ENCODE measurements at places on chromosomes 4 and X.

- peak; percentile 34 for DNase-seq
These were observed 26.8 kb downstream of the PRPS1 start for GRCh38 chrX:107654872-107655761.

DNA sequence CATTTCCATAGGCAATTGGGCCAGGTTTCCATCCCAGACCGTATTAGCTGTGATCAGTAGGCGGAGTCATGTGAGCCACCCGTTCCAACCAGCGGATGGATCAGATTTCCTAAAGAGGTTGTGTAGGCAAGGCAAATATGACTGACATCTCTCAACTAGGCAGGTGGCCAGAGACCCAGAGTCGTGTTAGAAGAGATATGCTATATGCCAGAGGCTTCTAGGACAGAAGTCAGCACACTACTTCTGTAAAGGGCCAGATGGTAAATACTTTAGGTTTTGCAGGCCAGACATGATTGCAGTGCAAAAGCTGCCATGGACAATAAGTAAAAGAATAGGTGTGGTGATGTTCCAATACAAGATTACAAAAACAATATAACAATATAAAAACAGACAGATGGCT, 788.4 kb downstream of the RPA4 start:
- DNase-seq, result no peak

DNA sequence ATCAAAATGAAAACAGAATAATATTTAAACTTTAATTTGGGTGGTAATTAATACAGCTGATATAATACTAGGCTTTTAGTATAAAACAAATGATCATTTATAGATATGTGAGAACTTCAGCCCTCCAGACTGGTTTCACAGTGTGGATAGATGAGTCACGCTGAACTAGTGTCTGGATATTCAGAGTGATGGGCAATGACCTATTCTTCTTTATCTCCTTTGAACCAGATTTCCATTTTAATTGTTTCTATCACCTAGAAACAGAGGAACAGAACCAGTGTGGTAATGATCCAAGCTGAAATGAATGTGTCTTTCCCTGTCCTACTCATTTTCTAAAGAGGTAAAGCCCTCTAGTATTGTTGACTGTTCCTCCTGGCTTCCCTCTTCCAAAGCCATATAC, 155.2 kb upstream of the GK2 start:
- no peak for DNase-seq

DNA sequence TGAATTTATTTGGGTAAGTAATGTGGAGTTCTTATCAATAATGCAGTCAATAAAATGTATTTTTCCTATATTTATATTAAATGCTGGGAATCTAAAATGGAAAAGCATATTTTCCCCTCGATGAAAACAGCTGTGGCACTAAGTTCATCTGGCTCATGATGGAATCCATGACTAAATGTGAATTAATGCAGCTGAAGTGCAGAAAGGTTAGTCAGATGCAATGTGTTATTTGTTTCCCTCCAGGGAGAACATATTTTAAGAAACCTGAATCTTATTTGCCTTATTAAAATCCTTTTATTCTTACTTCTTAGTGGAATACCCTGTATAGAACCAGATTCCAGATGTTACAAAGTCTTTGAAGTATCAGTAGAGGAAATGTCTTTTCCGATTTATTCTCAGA, 247.9 kb downstream of the ARHGAP24 start:
- DNase-seq, result no peak

DNA sequence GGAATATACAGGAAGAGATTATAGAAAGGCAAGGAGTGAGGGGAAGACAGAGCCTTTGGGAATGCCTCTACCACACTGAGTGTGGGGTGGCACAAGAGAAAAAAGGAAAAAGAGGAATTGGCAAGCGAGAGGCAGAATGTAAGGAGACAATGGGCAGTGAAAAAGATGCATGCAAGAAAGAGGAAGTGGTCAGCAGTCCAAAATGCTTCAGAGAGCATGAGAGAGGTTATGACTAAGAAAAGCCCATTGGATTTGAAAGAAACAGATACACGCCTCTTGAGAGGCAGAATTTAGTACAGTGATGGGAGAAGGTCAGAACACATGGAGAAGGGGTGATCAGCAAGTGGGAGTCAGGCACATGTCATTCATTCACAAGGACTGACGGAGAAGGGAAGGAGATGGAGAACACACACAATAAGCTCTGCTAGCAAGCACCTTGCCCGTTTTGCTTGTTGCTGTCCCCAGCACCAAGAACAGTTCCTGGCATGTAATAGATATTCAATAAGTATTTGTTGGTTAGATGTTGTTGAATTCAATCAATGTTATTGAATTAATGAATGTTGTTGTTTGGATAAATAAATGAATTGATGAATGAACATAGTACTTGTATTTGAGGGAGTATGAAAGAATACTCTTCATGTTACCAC, 6.3 kb downstream of the DCHS2 start:
- DNase-seq, result no peak

DNA sequence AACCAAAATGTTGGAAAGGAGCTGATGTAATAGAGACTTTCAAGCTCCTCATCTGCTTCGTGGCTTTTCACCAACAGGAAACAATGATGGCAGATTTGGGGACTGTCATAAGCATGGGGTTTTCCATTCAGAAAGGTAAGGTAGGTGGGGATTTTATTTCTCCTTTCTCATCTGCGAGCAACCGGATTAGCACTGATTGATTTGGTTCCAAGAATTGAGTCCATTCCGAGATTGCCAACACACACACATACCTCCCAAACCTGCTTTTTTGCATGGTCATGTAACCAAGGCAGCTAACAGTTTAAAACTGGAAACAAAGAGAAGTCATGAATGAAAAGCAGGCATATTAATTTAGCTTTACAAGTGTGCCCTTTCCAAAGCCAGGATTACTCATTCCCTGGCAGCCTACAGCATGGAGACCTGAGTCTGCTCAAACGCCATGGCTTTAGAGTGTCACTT, 63.0 kb upstream of the LNX1 start:
- no peak for DNase-seq

- no peak for DNase-seq
These were observed 125.2 kb downstream of the GUCY2F start for GRCh38 chrX:109356684-109357083.

- DNase-seq, result no peak
These were observed 231.4 kb upstream of the ANKRD50 start for GRCh38 chr4:124943938-124944337.

- DNase-seq, result peak; percentile 5
These were observed 44.5 kb downstream of the TRIM2 start for GRCh38 chr4:153248641-153249198.

DNA sequence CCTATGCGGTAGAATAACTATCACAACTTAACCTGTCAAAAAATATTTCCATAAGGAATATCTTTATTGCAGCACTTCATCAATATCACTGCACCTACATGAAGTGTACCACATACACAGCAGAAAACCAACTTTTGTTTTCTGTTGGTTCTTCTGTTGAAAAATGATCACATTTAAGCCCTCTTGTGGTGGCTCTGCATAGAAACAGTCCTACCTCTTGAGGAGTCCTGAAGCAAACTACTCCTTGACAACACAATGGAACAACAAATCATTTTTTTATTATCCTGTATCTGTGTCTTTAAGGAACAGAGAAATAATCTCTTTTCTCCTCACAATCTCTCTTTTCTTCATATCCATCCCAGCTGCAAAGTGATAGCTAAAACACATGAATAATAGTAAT, 39.8 kb upstream of the ATOH1 start:
- DNase-seq, result no peak

GRCh38 chrX:45623266-45623665, 422.6 kb upstream of the DIPK2B start:
- DNase-seq, result no peak

GRCh38 chr4:67749286-67749685, 4.9 kb downstream of the GNRHR start:
- no peak for DNase-seq

GRCh38 chr4:32775049-32775448, 2054.9 kb downstream of the PCDH7 start:
- no peak for DNase-seq

DNA sequence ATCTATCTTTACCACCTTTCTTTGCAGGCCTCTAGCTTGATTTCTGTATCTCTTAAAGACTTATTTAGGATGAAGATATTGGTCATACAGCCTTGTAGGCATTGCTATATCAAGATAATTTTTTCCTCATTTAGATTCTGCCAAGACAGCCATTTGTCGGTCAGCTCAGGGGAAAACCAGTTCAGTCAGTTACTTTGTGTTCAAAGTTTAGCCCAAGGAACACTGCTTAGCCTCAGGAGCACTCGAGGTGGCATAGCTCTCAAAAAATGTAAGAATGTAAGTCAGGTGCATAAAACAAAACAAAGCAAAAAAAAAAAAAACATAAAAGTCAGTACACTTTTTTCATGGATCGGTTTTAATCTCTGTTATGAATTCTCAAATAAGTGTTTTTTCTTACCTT, 43.4 kb downstream of the NRK start:
- DNase-seq, result no peak

DNA sequence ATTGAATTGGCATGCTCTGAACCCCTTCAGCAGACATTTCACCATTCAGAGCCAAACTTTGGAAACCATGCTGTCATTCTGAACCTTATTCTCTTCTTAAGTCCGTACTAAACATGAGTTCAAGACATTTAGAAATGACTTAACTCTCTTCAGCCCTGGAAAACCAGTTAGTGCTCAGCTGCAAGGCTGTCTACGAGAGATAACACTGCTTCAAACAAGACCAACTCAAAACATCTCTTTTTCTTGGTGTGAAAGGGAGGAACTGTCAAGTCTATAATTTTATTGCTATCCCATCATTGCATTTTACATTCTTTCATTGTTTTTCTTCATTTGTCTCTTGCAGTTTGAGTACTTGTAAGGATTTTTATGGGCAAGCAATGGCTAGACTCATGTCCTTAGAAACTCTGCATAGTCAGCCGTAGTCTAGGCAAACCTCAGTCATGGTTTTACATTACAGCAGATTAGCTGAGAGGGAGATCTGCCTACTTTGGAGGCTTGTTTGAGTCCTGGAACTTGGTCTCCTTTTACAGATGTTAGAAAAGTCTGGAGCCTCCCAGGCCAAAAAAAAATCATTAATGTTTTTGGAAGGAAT, 120.6 kb upstream of the JADE1 start:
- no peak for DNase-seq

DNA sequence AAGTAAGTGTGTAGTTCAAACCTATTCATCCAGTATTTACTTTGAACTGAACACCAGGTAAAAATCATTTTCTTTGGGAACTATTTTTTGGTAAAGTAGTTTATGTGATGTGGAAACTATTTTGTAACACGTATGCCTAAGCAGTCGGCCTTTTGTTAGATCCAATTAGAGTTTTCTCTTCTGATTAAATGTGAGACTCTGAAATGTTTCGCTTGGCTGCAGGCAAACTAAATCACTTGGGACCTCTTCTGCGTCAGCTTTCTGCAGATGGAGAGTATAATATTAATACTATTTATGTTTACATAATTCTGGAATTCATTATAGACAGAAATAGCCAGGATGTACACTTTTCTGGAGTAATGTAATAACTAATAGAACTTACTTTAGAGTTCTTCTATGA, 46.9 kb downstream of the BMPR1B start:
- no peak for DNase-seq

DNA sequence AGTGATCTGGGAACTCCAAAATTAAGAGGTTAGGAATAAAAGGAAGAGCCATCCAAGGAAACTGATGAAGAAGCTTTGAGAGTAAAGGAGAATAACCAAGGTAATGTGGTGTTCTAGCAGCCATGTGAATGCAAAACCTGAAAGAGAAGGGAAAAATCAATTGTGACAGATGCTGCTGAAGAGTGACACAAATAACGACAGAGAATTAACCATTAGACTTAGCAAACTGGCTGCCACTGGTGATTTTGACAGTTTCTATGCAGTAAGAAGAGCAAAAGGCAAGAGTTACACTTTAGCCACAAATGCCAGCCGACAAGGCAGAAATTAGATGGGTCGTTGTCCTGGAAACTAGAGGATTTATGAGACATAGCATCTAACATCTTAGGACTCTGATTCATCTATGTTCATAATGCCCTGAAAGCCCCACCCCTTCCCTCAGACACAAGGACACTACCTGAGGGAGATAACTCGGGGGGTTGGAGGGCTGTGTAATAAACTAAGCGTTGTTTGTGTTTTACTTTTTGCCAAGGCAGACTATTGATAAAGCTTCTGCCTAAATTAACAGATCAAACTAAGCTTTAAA, 13.0 kb upstream of the TMEM144 start:
- no peak for DNase-seq

- no peak for DNase-seq
These were observed 68.7 kb upstream of the PRDX4 start for GRCh38 chrX:23598575-23598974.

- no peak for DNase-seq
These were observed 30.2 kb downstream of the ZNF185 start for GRCh38 chrX:152927858-152928760.

DNA sequence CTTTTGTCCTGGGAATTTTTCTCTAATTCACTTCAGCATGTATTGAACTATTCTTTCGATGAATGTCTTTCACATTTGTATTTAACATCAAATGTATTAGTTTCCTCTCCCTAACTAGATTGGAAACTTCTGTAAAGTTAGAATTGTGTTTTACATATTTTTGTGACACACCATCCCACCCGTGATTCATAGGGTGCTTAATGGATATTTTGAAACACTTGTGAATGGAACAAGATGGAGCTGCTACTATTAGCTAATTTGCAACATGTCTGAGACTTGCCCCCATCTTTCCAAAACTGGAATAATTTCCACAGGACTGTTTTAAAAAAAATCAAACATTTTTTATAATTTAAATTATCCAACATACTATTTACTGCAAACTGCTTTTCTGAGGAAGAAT, 30.2 kb upstream of the GNPDA2 start:
- no peak for DNase-seq

DNA sequence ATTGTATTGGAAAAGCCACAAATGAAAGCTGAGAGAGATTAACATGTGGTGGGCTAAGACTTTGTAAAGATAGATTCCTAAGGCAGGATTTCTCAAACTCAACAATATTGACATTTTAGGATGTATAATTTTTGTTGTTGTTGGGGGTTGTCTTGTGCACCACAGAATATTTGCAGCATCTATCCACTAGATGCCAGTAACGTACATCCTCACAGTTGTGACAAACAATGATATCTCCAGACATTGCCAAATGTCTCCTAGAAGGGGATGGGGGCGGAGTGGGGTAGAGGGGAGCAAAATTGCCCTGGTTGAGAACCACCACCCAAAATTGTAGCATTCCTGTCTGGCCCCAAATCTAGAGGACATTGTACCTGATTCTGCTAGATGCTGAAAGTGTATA, 14.7 kb upstream of the CBR4 start:
- no peak for DNase-seq

DNA sequence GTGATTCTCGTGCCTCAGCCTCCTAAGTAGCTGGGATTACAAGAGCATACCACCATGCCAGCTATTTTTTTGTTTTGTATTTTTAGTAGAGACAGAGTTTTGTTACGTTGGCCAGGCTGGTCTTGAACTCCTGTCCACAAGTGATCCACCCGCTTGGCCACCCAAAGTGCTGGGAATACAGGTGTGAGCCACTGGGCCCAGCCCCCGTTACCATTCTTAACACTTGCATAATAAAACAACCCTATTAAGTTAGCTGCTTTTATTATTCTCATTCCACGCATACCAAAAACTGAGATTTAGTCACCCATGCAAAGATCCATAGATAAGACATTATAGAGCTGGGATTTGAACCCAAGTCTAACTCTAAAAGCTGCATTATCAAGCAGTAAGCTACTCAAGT, 6.0 kb upstream of the TEX13A start:
- DNase-seq, result no peak

GRCh38 chrX:38548508-38548907, 12.8 kb upstream of the TSPAN7 start:
- no peak for DNase-seq
